ENCODE measurements at places on chromosomes 16 and 17.
A peak's percentile ranks its signal among the peaks of the same experiment; 100 is the strongest.

- no peak for DNase-seq
These were observed 1.6 kb downstream of the CYGB start for GRCh38 chr17:76535788-76536510.

DNA sequence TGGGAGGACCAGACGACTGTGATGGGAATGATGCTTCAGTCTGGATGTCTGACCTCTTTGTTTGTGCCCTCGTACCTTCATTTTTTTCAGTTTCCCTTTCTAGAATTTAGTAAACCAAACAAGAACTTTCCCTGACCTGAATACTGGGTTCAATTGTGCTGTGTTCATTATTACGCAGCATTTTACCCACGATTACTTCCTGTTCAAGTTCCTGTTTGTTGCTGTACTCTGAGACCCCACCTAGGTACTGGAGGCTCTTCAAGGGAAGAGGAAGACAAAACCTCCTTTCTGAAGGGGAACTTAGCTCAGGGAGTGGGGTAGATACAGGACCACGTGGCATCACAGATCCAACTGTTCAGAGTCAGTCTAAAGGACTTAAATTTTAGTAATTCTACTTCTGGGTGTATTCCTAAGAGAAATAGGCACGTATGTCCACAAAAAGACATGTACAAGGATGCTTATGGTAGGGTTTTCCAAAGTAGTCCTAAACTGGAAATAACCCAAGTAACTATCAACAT lies 9.2 kb upstream of the PRKCB start:
- no peak for DNase-seq

DNA sequence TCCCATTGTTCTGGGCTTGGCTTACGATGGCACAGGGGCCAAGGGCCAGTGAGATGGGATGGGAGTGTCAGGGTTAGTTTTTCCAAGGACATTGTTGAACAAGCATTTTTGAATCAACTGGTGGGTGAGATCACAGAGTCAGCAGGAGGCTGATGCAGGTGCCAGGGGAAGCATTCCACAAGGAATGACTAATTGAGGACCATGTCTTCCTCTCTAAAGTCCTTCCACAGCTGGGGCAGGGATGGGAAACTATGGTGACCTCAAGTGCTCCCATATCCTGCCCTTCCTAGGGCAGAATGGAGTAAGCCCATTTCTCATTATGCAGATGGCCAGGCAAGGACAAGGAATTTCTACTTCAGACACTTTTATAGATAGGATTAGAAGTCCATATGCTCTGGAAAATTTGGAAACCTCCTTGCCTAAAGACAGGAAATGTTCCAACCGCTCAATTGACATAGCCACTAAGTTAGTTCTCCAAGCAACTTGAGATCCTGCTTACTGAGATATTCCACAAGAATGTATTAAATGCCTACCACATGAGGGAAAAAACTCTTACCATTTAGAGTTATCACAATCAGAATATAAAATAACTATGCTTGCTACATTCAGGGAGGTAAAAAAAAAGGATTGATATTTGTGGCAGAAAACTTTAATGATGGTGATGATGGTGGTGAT lies 21.2 kb upstream of the ENGASE start:
- DNase-seq = no peak

- DNase-seq = no peak
These were observed 142.3 kb downstream of the ABCC12 start for GRCh38 chr16:48013491-48013901.

DNA sequence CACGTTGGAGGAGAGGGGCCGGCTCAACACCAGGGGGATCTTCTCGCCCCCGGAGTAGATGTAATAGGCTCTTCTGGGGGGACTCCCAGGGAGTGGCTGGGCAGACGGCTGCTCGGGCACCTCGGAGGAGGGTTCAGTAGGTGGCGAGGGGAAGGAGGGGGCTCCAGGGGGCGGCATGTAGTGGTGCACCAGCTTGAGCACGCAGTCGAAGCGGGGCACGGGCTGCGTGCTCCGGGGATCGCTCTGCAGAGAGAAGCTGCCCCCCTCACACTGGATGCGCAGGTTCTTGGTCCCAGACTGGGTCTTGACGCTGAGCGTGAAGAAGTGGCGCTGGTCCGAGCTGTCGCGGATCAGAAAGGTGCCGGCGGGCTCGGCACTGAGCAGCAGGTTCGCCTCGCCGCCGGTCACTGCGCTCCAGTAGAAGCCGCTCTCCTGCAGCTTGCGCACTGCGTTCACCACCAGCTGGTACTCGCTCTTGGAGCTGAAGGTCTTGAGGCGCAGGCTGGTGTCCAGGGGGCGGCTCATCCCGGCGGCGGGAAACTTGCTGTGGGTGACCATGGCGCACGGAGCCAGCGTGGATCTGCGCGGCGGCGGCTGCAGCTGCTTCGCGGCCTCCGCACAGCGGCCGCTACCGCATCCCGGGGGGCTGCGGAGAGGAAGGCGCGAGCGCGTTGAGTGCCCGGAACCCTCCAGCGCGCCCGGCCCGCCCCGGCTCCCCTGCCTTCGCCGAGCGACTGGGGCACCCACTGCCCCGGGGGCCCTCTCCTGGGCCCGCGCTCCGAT lies 1.1 kb downstream of the SOCS3 start:
- DNase-seq = no peak

DNA sequence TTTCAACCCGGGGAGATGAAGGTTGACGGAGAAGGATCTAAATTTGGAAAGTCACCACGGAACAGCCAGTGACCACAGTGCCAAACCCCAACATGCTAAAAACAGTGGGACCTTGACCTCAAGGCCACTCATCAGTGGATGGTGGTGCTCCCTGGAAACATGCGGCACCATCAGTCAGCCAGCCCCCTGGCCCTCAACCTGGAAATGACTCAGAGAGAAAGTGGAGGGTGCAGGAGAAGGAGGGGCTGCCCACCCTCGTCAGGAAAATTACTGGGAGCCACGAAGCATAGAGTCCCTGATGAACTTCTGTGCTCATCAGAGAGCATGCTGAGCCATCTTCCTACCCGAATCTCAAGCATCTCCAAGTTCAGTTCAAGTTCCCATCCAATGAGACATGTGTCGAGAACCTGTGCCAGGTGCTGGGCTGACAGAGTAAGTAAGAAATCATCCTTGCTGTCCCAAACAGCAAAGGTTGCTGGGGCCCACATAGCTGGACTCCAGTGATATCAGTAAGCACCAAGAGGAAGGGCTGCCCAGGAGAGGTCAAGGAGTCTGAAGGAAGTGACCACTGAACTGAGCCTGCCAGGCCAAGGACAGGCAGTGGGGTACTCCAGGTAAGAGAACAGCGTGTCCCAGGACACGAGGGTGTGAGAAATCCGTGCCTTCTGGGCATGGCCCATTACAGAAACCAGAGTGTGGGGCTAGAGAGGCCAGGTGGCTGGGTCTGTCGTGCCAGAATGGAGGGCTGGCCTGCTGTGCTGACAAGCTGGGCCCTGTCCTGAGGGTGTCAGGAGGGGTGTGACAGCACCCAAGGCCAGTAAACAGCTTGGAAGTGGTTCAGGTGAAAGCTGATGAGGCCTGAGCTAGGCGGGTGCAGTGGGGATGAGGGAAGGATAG lies 5.2 kb downstream of the PECAM1 start:
- no peak for DNase-seq

DNA sequence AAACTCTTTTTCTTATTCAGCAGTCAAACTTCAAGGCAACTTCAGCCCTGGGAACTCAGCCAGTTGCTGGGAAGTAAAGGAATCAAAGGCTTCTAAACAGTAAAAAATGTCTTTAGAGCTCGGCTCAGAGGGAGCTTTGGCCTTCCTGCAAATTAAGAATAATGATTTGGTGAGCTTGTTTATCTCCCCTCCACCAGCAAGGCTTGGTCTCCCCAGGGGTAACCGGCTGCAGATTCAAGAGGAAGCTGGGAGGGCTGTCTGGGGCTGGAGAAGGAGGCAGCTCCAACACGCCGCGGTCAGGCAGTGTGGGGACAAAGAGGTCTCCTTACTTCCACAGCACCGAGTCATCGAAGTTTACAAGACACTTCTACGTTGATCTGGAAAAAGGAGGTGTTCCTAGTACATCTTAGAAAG lies 17.7 kb upstream of the DOC2B start:
- no peak for DNase-seq

- peak; percentile 91 for DNase-seq
These were observed at the start of gene PRRT2 for GRCh38 chr16:29811896-29812665. Gene PRRT2, plus strand, starts transcription at chr16:29812193. Its CDS starts 862 bp downstream, at chr16:29813055.

DNA sequence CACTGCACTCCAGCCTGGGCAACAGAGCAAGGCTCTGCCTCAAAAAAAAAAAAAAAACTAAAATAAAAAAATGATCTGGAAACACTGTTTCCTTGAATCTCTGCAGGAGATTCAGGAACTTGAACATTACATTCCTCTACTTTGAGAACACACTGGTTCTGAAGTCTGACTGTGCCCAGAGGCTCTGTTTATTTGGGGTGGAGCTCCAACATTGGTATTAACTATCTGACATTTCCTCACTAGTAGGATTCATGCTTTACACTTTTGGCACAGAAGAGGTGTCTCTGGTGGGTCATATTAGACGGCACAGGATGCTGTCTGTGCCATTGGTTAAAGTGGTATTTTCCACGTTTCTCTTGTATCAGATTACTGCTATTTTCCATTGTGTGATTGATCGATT lies 10.4 kb downstream of the SULT1A2 start:
- DNase-seq = no peak

DNA sequence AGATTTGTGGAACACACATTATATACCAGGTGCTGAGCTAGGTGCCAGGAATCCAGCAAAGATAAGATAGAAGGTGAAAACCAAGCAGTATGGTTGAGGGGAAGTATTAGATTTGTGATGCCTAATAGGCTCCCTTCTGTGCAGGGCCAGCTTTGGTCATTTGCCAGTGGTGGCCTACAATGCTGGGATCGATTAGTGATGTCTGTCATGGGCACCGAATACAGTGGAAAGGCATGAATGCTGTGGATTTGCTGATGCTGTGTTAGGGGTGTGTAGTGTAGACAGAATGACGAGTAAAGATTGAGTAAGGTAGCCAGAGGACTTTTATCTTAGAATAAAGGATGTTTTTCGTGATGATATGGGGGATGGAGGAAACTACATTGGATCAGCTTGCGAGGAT lies 48.9 kb downstream of the SNX29 start:
- DNase-seq = no peak

DNA sequence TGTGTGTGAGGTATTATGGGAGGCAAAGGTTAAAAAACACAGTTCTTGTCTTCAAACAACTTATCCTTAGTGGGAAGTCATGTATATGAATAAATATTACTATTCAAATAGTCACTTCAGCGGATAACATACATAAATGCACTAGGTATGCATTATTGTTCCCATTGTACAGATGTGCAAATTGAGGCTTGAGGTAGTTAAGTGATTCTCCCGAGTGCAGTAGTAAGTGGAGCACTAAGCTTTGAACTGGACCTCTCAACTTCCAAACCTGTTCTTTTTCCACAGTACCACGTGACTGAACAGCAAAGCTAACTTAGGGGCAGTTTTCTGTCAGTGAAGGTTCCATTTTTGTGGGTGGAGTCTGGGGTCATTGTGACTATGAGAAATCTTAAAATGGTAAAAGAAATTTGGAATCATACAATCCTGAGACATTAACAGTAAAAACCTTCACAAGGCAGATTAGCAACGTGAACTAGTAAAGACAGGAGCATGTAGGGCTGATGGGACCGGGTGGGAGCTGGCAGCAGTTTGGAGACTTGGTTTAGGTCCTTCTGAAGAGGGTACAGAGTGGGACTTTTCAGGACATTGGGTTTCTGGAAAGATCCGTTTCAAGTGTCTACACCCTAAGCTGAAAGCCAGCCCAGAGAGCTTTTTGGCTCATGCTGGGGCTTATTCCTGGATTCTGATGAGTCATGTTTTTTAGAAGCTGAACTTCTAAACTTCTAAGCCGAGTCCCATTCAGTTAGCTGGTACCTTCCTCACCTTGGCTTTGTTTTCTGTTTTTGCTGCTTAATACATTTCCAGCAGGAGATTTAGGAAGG lies 204.9 kb downstream of the PRKCA start:
- no peak for DNase-seq

- no peak for DNase-seq
These were observed 26.4 kb upstream of the RMI2 start for GRCh38 chr16:11318817-11319216.

DNA sequence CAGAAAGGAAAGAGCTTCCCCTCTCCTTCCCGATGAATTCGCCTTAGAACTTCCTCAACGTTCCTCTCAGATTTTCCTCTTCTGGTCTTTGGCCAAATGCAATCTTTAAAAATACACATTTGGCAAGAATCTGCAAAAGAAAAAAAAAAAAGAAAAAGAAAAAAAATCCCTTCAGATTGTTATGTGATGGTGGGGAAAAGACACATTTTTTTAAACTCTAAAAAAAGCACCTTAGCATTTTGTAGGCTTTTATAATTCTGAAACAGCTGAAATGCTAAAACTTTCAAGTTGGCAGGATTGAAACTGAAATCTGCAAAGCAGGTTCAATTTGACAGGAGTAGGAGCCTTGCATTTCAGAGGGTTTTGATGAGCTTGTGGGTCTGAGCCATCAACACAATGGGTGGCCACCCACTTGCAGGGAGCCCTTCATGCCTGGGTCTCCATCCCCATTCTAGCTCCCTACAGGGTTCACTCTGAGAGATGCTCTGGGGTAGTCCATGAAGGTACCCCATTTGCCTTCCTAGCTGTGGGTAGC lies 33.1 kb downstream of the CACNG3 start:
- no peak for DNase-seq

DNA sequence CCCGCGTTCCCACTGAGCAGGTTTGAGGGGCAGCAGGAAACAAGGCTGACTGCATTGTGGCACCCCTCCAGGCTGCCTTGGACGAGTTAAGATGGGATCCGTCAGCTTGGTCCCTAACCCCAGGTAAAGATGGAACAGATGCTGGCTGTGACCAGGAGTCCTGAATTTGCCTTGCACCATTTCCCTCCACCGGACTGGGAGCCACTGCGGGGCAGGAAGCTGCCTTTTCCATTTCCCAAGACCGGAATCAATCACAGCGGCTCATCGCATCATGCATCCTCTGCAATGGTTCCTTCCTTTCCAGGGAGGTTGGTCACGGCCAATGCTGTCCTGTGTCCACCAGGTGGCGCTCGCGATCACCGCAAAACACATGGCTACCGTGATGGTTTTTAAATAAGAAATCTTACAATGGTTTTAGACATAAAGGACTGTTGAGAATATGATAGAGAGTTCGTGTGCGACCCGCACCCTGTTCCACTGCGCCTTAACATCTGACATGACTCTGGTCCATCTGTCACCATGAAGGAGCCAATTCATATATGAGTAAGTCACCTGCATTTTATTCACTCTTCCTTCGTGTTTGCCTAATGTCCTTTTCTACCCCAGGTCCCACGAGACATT lies 6.8 kb upstream of the MEAK7 start:
- DNase-seq = peak; percentile 93

All from right forelimb (tissue), 1 donor.